ENCODE measurements at places on chromosomes 13 and 19.

- peak; percentile 29 for DNase-seq
These were observed 29.2 kb downstream of the COG6 start for GRCh38 chr13:39684531-39685137.

DNA sequence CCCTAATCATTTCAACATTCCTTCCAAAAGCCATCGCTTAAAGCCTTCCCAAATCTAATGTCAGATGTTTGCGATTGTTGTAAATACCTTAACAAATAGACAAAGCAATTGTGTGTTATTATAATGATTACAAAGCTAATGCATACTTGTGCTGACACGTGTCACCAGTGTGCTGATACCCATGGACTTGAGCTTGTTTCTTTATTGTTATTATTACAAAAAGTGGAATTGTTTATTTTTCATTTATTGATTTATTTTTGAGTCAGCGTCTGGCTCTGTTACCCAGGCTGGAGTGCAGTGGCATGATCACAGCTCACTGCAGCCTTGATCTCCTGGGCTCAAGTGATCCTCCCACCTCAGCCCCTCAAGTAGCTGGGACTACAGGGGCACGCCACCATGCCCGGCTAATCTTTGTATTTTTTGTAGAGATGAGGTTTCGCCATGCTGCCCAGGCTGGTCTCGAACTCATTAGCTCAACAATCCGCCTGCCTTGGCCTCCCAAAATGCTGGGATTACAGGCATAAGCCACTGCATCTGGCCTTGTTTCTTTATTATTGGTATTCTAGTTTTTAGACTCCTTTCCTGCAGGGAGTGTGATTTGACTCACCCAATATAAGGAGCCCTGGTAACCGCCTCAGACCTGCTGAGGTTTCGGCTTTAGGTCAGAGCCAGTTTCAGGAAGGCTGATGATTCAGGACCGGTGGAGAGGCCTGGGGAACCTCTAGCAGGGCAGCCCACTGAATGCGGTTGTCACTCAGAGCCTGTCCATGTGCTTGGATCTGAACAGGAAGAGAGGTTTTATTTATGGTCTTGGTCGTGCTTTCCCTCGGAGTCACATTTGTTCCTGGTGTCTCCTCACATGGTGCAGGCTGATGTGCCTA, 2.1 kb upstream of the FBXO17 start:
- no peak for DNase-seq

DNA sequence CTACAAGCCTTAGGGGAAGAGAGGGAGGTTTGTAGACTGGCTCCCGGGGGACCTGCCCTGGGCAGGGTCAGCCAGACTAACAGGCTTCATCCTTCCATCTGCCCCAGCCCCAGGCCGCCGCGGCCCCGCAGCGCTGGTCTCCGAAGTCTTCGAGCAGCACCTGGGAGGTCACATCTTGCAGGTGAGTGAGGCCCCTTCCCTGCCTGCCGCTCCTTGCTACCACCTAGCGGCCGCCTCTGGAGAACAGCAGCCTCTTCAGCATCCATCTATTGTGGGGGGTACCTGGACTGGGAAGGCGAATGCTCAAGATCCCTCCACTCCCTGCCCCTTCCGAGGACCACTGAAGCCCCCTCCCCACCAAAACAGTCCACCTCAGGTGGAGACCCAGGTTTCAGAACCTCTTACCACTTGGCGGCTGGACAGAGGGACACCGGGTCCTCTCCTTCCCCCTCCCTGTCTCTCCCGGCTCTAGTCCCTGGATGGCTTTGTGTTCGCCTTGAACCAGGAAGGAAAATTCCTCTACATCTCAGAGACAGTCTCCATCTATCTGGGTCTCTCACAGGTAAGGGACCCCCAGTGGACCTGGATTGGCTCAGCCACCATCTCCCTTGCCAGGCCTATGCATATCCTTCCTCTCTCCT, 12.7 kb downstream of the NPAS1 start:
- no peak for DNase-seq

GRCh38 chr19:6613711-6614110, 22.8 kb upstream of the CD70 start:
- no peak for DNase-seq

GRCh38 chr19:10961073-10961860, 437 bp downstream of the SMARCA4 start:
- peak; percentile 31 for DNase-seq

- DNase-seq = no peak
These were observed 403.8 kb downstream of the SLITRK5 start for GRCh38 chr13:88074794-88075510.

- no peak for DNase-seq
These were observed 1.7 kb downstream of the ZNF77 start for GRCh38 chr19:2942928-2943640.

- peak; percentile 26 for DNase-seq
These were observed 1.2 kb downstream of the VASP start for GRCh38 chr19:45508417-45508860.

DNA sequence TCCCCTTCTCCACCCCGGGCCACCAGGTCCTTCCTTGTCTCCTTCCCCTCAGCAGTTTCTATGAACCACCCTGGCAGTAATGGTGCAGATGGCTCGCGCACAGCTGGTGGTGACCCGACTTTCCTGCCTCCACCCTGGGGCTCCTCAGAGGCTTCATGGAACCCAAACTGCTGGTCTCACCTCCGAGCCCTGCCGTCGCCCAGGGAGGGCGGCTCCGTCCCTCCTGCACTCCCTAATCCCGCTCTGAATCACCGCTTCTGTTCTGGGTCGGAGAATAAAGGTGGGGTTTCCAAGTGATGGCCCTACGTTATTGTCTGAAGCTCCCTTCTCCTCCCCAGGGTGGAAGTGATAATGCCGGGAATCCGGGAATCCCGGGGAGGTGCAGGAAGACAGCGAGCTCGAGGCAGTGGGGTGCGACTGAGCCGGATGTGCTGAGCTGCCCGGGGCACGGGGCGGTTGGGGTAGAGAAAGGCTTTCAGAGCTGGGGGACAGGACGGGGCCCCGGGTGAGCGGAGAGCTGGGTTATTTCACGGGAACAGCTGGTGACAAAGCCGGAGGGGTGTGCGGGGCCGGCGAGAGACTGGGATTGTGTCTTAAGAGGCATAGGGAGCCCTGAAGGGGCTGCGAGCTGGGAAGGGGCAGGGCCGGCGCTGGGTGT, 711 bp downstream of the FUT2 start:
- no peak for DNase-seq

DNA sequence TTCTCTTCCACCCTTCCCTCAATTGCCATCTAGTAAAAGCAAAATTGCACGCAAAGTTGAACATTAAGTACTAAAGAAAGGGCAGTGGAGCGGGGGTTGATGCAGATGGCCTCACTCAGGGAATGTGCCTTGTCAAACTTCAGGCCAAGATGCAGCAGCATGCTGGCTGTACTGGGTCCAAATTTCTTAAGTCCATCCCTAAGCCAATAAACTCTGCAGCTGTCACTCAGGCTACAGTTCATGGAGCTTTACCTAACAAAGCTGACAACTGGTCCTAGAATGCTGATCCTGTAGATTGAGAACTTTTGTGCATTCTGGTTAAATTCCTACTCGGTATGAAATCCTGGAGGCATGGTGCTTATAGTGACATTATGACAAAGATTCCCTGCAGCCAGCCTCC, 88.4 kb downstream of the FOXO1 start:
- DNase-seq = no peak

All from KBM-7 (cell line).